ENCODE measurements at places on chromosomes 7 and 10. TPM values are rescaled to one million over a fixed set of nuclear protein-coding genes. Genes with fewer than 3 reads are reported as not detected.

- ATAC-seq = peak; percentile 61
- peak overlapping the region; percentile 69 for H3K4me3 ChIP-seq
- peaks cover 5% of the 10 kb centered on the region for H3K4me1 ChIP-seq
- no peaks in the 10 kb centered on the region for H3K27me3 ChIP-seq
- H3K27ac ChIP-seq = peak overlapping the region; percentile 99
Measured at GRCh38 chr10:102119417-102120141, 589 bp downstream of the LDB1 start.

DNA sequence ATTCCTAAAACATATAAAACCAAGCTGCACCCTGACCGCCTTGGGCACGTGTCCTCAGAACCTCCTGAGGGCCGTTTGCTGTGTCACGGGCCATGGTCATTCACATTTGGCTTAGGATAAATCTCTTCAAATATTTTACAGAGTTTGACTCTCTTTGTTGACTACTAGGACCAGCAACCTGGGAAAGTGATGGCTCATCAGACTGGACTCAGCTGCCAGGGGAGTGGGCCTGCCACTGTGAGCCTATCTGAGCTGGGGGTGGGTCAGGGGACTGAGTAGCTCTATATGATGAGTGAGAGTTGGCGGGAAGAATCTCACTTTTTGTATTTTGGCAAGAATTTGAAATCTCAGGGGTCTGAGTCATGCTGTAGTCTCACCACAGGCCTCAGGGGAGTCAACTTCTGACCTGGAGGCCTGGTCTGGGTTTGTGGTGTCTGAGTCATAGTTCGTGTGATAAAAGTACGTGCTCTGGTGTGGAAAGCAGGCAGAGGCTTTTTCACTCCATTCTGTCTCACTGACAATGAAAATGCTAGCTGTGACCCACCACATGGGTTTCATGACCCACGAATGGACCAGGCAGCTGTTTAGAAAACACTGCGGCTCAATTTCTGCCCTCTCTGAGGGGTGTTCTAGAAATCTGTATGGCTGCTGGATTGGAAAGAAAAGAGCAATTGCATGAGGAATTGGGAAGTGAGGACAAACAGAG is 4.2 kb upstream of the UPP1 start:
- H3K27ac ChIP-seq = peak overlapping the region; percentile 26
- H3K36me3 ChIP-seq = no peaks in the 10 kb centered on the region
- ATAC-seq = peak; percentile 49
- H3K27me3 ChIP-seq = no peaks in the 10 kb centered on the region

DNA sequence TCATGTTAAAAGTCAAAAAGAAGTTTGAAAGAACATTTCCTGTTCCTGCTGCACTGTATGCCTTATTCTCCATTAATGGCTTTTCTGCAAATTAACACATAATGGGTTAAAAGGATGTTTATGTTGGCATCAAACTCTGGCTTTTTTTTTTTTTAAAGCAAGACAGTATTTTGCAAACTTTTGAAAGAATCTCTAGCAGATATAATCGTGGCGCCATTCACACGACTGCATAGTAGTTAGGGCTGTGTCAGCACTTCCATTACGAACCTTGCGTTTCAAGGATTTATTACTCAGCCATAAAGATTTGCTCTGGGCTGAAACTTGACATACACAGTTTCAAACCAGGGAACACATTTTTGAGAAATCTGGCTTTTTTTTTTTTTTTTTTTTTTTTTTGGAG is 207.8 kb downstream of the DYNC1I1 start:
- no peak overlapping the region for H3K4me3 ChIP-seq
- no peaks in the 10 kb centered on the region for H3K27me3 ChIP-seq
- H3K36me3 ChIP-seq = no peaks in the 10 kb centered on the region
- ATAC-seq = no peak
- no peak overlapping the region for H3K27ac ChIP-seq

HKDC1 gene
- not detected for total RNA-seq

DNA sequence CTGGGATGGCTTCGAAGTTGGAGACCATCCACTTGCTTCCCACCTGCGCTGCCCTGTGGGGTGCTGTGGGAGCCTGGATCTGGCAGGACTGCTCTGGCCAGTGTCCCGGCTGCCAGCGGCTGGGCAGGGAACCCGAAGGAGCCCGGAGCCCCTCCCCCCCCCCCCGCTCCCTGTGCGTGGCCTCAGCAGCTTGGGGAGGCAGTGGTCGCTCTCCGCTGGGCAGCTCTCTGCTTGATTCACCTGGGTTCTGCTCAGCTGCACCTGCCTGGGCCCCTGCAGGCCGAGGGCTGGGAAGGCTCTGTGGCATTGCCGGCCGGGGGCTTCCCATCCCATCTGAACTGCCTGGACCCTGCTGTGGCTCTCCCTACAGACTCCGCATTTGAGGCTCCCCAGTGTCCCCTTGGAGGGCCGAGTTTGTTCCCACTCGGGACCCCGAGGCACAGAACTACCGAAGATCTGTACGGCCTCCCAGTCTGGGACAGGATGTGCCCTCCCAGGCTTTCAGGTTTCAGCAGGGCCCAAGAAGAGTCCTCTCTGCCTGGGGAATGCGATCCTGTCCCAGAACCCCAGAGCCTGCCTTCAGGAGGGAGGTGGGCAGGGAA is 525.1 kb downstream of the TCERG1L start:
- no peak for ATAC-seq
- H3K36me3 ChIP-seq = no peaks in the 10 kb centered on the region
- peaks cover 65% of the 10 kb centered on the region for H3K27me3 ChIP-seq
- H3K27ac ChIP-seq = no peak overlapping the region

DNA sequence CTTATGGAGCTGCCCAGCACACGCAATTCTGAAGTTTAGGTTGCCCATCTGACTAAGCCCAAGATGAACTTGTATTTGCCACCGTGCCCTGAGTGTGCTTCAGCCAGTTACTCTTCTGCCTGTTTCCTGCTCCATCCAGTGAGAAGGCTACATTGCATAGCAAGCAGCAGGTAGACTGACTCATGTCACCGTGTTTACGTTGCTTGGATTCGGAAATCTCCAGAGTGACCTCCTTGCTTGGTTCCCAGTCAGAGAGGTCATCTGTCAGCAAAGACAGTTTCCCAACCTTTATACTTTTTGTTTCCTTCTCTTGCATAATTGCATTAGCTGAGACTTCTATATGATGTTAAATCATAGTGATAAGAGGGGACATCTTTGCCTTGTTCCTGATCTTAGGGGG is 30.9 kb downstream of the NACAD start:
- peaks cover 9% of the 10 kb centered on the region for H3K36me3 ChIP-seq
- no peaks in the 10 kb centered on the region for H3K27me3 ChIP-seq
- no peak overlapping the region for H3K27ac ChIP-seq
- H3K4me3 ChIP-seq = no peak overlapping the region
- H3K4me1 ChIP-seq = no peaks in the 10 kb centered on the region
- no peak for ATAC-seq

AMPH gene
- total RNA-seq = 4.7 TPM

DNA sequence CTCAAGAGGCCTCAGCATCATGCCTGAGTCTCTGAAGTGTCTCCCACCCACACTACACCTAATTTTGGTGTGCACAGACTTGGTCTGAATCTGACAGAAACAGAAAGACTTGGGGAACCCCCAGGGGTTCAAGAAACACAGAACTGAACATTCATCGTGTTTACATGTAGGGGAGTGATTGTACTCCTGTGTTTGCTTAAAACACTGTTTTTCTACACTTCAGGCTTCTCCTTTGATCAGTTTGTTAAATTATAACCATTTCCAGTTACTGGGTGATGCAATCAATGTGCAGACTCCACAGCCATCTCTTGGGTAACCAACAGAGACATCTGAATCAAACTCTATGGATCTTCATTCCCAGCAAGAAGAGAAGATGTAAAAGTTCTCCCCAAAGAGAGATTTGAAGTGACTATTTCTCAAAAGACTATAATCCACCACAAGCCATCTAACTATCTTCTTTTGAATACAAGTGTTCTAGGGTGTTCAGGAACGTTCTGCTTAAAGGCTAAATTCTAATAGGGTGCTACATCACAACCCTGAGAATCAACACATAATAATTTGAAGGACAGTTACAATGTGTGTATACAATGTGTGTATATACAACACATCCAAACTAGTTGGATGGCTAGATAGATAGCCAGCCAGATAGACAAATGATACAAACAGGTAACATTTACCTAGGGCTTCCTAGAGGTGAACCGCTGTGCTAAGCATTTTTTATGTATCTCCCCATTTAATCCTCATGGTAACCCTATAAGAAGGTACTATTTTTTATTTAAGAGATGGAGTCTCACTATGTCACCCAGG is 34.2 kb downstream of the DNAJC12 start:
- H3K36me3 ChIP-seq = no peaks in the 10 kb centered on the region
- ATAC-seq = no peak
- no peak overlapping the region for H3K4me3 ChIP-seq
- H3K27me3 ChIP-seq = no peaks in the 10 kb centered on the region
- no peaks in the 10 kb centered on the region for H3K4me1 ChIP-seq

DNA sequence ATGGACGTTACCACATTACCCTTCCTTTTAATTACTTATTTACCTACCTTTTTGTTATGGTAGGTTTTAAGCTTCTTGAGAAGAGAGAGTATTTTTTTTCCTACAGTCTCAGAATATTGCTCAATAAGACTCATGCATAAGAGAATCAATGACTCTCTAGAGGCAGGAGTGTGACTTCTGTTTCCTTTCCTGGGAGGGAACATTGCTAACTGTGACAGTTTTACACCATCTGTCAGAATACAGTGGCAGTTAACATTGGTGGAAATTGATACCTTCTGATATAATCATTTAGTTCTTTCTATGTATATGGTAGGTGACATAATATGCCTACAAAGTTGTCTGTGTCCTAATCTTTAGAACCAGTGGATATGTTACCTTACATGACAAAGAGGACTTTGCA is 348.7 kb upstream of the POT1 start:
- no peaks in the 10 kb centered on the region for H3K4me1 ChIP-seq
- no peak overlapping the region for H3K27ac ChIP-seq
- H3K4me3 ChIP-seq = no peak overlapping the region
- no peaks in the 10 kb centered on the region for H3K27me3 ChIP-seq
- H3K36me3 ChIP-seq = no peaks in the 10 kb centered on the region
- no peak for ATAC-seq

DNA sequence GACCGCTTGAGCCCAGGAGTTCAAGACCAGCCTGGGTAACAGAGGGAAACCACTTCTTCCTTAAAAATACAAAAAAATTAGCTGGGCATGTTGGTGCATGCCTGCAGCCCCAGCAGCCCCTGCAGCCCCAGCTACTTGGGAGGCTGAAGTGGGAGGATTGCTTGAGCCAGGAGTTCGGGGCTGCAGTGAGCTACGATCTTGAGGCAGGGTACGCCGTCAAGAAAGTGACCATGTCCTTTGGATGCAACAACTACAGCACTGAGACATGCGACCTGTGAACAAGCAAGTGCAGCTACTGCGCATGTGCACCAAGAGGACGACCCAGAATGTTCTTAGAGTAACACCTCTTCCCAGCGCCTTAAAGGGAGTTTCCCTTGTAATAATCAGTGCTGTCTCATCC is 66.6 kb upstream of the ZNF479 start:
- H3K27ac ChIP-seq = no peak overlapping the region
- ATAC-seq = no peak
- H3K36me3 ChIP-seq = no peaks in the 10 kb centered on the region
- H3K27me3 ChIP-seq = no peaks in the 10 kb centered on the region
- no peak overlapping the region for H3K4me3 ChIP-seq

PON1 gene
- not detected for total RNA-seq

- H3K27ac ChIP-seq = no peak overlapping the region
- no peak for ATAC-seq
- no peaks in the 10 kb centered on the region for H3K4me1 ChIP-seq
Measured at GRCh38 chr10:123552760-123553554, 113.2 kb upstream of the GPR26 start.

GRCh38 chr10:101529207-101529606 is 58.9 kb downstream of the POLL start:
- no peaks in the 10 kb centered on the region for H3K4me1 ChIP-seq
- H3K27me3 ChIP-seq = no peaks in the 10 kb centered on the region
- no peak overlapping the region for H3K4me3 ChIP-seq
- no peak overlapping the region for H3K27ac ChIP-seq
- H3K36me3 ChIP-seq = peaks cover 59% of the 10 kb centered on the region

ASB15 gene
- total RNA-seq = not detected

MMP21 gene
- total RNA-seq = 0.13 TPM

GRCh38 chr7:146772601-146773000 is 656.0 kb downstream of the CNTNAP2 start:
- no peak overlapping the region for H3K4me3 ChIP-seq
- H3K27ac ChIP-seq = no peak overlapping the region
- ATAC-seq = no peak
- H3K27me3 ChIP-seq = no peaks in the 10 kb centered on the region
- H3K36me3 ChIP-seq = no peaks in the 10 kb centered on the region

IFIT1B gene
- total RNA-seq = not detected

DNA sequence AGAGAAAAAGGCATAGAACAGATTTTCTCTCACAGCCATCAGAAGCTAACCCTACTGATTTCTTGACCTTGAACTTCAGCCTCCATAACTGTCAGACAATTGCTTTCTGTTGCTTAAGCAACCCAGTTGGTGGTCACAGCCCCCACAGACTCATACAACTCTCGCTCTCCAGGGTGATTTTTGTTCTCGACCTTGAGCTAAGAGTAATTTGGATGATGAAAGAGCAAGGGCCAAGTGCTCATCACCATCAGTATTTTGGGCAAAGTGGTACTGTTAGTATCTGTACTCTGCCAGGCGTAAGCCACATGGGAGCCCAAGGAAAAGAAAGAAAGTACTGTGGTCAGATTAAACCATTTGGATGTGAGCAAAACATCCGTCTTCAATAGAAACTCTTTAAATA is 81.9 kb downstream of the AOAH start:
- H3K4me3 ChIP-seq = no peak overlapping the region
- H3K36me3 ChIP-seq = no peaks in the 10 kb centered on the region
- H3K27ac ChIP-seq = no peak overlapping the region

RNF32 gene
- total RNA-seq = not detected

STOX1 gene
- total RNA-seq = 38.0 TPM

DNA sequence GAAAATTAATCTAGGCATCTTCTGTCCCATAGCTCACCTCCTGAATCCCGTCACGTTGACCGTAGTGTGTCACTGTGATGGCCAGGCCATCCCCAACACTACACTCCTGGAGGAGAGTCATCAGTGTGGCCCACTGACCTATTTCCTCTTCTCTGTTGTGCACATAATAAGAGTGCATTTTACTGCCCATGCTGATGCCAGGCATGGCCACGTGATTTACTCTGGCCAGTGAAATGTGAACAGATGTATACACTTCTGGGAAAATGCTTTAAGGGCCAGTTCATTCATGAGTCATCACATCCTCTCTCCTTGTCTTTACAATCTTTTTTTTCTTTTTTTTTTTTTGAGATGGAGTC is 101.9 kb upstream of the PIP4K2A start:
- H3K4me1 ChIP-seq = no peaks in the 10 kb centered on the region
- no peak overlapping the region for H3K27ac ChIP-seq
- H3K27me3 ChIP-seq = no peaks in the 10 kb centered on the region

KIAA1549 gene
- 1.8 TPM for total RNA-seq

METTL27 gene
- total RNA-seq = 0.93 TPM

DNA sequence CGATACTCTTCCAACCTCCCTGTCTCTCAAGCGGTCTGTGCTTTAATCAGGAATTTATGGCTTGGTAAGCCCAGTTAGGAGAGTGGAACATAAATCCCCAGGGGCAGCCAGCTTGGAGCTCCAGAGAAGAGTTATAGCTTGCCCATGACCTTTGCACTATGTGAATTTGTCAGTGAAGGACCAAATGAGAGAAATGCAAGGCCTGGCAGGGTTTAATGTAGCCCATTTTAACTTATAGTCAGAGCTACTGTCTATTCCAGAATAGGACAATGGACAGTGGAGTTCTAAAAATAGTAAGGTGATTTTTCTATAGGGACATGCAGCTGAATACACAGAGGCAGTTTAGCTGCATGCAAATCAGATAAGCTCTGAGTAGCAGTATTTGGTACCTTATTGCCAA is 142.6 kb upstream of the CAV2 start:
- H3K36me3 ChIP-seq = no peaks in the 10 kb centered on the region
- no peak for ATAC-seq
- peaks cover 57% of the 10 kb centered on the region for H3K4me1 ChIP-seq
- no peak overlapping the region for H3K4me3 ChIP-seq

Data from gastroesophageal sphincter (tissue), 4 donors.